Lower lobe of right lung (tissue), 2 donors: ENCODE measurements at places on chromosomes 16 and 17. TPM values are rescaled to one million over a fixed set of nuclear protein-coding genes. Genes with fewer than 3 reads are reported as not detected.

DNA sequence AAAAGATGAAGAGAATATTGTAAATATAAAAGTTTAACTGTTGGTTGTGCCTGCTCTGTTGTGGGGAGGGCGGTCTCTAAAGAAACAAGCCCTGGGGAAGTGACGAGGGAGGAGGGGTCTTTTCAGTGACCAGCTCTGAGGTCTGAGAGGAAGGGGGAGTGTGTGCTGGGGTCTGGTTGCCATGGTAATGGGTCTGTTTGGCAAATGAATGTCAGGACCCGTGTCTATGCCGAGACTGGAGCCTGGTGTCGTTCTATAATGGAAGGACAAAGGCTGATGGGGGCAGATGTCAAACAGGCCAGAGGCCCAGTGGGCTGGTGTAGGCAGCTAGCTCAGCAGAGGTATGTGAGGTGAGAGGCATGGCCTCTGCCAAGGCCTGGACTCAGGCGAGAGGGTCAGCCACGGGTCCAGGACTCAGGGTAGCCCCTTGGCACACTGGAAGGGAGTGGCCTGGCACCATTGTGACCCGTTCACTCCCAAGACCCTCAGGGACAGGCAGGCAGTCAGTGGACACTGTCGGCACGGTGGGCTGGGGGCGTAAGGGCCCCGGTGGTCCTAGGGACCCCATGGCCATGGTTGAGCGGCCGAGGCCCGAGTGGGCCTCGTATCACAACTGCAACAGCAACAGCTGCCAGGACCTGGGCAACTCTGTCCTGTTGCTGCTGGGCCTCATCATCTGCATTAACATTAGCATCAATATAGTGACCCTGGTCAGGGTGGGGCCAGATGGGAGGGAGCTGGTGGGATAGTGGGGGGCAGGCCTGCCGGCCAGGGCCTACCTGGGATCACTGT lies at the start of gene SPEM1:
SPEM1 (plus strand) TSS at position 506 of the 792 bp plus-strand sequence; CDS start at position 567, 61 bp downstream.
- DNase-seq, result no peak

The SALL1 gene
- total RNA-seq, result not detected

GRCh38 chr17:80428796-80429195 lies 13.8 kb downstream of the ENDOV start:
- DNase-seq, result no peak

DNA sequence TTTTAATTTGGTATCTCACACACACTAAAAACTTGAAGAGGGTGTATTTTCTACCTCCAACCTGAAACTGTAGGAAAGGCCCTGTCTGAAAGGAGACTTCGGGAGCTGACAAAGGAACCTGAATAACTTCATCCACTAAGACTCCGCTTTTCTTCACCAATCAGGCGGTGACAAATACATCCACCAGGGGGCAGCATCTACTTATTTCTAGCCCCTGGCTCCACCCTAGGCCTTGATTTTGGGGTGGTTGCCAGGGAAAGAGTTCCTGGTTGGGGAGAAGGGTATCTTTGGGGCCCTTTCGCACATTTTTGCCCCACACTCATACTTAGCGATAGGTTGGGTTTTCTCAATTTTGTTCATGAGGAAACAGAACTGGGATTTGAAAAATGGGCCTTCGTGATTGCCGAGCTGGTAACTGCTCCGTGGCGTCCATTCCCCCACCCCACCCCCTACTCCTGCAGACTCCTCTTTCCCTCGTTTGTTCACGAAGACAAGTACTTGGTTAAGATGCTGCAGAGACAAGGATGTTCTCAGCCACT lies 4.8 kb upstream of the ARL4D start:
- DNase-seq, result peak; percentile 84

GRCh38 chr16:46885960-46886763 lies 2.0 kb downstream of the GPT2 start:
- no peak for DNase-seq

DNA sequence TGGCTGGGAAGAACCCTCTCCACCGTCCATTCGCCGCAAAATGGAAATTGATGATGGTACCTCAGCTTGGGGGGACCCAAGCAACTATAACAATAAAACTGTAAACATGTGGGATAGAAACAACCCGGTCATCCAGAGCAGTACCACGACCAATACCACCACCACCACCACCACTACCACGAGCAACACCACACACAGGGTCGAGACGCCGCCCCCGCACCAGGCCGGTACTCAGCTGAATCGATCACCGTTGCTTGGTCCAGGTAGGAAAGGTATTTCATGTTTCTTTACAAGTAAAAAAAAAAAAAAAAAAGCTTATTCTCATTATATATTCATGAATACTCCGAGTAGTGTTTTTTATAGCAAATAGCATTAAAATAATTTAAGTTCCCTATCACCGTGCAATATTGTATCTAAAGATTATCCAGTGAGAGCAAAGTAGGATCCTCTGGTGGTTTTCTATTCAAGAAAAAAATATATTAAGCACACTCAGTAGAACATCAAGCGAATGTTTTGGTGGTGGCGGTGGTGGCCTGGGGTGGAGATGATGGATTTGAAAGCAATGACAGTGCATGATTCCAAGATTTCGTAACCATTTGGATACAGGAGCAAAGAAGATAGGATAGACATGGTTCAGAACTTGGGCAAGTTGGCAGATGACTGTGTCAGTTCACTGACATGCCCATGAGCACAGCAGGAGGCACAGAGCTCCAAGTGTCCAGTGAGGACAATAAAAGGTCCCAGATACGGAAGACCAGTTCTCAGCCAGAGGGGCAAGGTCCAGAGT lies 77.2 kb downstream of the TMC6 start:
- DNase-seq, result no peak

- no peak for DNase-seq
These were observed 1.9 kb downstream of the ATP1B2 start for GRCh38 chr17:7652388-7653356.

DNA sequence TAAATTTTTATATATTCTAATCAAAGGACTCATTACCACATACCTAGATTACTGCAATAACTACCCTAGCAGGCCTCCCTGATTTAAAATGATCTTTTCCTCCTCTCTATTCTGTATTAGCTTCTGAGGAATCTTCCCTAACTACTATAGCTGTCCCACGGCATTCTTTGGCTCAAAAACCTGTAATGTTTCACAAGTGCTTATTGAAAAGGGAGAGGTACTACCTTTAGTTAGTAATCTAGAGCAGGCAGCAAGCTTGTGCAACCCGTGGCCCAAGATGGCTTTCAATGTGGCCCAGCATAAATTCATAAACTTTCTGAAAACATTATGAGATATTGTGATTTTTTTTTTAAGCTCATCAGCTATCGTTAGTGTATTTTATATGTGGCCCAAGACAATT lies 71.0 kb upstream of the CORO6 start:
- DNase-seq, result no peak
